ENCODE measurements at places on chromosomes 11 and 22.

DNA sequence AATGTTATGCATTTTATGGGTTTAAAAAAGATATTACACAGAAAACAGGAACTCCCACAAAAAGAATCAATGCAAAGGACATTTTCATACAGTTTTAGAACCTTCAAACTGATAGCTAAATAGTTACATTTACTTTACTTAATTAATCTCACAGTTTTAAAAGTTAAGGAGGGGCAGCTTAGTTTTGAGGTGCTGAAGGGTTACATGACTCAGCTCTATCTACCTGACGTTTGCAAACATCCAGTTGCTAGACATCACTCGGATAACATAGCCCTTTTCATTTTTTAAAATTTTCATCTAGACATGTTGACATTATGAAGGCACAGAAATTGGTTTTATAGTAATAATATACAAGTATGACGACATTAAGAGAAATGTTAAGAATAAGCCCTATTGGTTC, 53.7 kb upstream of the HSD17B12 start:
- DNase-seq = no peak

GRCh38 chr11:92552942-92553341, 328.3 kb downstream of the FAT3 start:
- DNase-seq = no peak

- no peak for DNase-seq
Observed at GRCh38 chr22:44335903-44336803, 23.4 kb upstream of the SHISAL1 start.

DNA sequence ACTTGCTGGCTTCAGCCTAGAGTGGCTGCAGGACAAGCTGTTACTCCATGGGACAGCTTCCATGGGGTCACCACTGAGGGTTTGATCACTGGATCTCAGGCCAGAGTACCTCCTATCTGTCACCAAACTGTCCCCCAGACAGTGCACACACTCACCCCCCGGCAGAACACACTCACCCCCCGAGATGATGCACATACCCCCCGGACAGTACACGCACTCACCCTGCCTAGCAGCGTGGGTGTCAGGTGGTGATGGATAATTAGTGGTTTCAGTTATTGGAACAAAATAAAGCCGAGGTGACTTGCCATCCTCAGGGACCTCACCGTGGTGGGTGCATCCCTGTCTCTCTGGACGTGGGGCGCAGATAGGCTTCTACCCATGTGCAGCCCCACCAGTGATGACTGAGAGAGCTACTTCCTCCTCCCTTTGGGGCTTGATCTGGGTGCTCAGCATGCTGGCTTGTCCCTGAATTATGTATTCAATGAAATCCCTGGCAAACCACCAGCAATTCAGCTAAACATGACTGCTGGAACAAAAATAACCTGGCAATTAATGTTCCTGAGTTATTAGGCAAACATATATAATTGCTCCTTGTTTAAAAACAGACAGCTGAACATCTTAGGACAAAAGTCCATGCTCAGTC, 18.9 kb downstream of the TANGO2 start:
- no peak for DNase-seq

- no peak for DNase-seq
Observed at GRCh38 chr11:93849751-93850593, 446 bp downstream of the VSTM5 start.

DNA sequence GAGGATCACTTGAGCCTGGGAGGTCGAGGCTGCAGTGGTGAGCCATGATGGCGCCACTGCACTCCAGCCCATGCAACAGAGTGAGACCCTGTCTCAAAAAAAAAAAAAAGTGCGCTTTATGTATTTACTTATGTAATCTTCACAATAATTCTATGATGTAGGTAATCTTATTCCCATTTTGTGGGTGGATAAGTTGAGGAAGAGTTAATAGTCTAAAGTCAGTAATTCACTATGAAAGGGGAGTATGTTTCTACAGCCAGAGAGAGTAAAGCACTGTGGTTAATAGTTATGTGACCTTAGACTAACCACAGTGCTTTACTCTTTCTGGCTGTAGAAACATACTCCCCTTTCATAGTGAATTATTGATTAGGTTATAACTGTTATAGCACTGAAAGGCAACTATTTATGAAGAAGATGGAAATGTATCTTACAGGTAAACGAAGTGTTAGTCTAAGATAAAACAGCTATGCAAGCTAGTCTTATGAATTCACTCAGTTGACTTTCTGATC, 11.9 kb downstream of the CTR9 start:
- no peak for DNase-seq

GRCh38 chr11:66887526-66887925, 30.7 kb downstream of the LRFN4 start:
- DNase-seq = no peak

GRCh38 chr11:29162491-29162890, 854.3 kb downstream of the KCNA4 start:
- no peak for DNase-seq

GRCh38 chr11:17145972-17146371, 61.8 kb downstream of the PIK3C2A start:
- no peak for DNase-seq

GRCh38 chr22:34481090-34481489, 560.8 kb upstream of the LARGE1 start:
- no peak for DNase-seq

DNA sequence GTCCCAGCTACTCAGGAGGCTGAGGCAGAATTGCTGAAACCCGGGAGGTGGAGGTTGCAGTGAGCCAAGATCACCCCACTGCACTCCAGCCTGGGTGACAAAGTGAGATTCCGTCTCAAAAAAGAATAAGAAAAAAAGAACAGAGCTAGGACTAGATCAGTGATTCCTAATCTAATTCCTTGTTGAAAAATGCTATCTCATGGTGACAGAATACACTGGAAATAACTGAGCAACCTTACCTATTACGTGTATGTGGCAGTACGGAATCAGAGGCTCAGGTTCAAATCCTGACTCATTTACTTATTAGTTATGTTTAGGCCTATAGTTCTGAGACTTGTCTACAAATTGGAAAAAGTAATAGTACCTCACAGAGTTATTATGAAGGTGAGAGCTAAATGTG, 19.5 kb upstream of the RCE1 start:
- no peak for DNase-seq

DNA sequence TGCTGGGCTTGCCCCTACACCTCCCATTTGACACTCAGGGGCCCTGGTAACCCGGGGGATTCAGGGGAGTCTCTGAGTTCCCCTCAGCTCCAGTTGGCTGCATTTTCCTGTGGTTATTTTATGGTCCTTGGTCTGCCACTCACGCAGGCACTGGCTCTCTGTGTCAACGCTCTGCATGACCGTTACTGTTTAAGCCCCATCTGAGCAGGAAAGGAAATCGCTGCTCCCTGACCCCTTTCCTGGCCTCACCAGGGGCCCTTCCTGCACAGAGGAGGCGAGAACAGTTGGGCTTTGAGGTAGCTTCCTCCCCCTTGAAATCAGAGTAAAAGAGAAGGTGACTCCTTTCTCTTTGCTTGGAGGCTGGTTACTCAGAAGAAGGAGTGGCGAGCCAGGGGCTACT, 2.4 kb downstream of the C1QTNF4 start:
- no peak for DNase-seq

- no peak for DNase-seq
Observed at GRCh38 chr11:9922806-9923205, 258.9 kb downstream of the SWAP70 start.

Measured in stimulated activated CD8-positive, alpha-beta memory T cell treated with anti-CD3 and anti-CD28 coated beads, Interleukin-7, amount 100 ng/mL, for 48 hours (primary cell).